Stimulated activated CD8-positive, alpha-beta memory T cell treated with anti-CD3 and anti-CD28 coated beads, Interleukin-2, amount 100 ng/mL, for 1 hour (primary cell): ENCODE measurements at places on chromosomes 12 and 14.

- no peak for DNase-seq
Observed at GRCh38 chr12:27488479-27488878, 35.5 kb upstream of the PPFIBP1 start.

- DNase-seq, result no peak
Observed at GRCh38 chr12:71300772-71301675, 138.6 kb upstream of the LGR5 start.

DNA sequence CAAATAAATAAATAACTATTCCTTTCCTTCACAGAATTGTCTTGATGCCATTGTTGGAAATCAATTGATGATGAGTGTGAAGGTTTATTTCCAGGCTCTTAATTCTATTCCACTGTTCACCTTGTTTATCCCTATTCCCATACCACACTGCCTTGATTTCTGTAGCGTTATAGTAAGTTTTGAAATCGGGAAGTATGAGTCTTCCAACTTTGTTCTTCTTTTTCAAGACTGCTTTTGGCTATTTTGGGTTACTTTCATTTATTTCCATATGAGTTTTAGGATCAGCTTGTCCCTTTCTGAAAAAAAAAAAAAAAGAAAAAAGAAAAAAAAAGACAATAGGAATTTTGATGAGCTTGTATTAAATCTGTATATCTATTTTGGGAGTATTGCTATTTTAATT, 9.3 kb upstream of the CDK2AP1 start:
- DNase-seq, result no peak

DNA sequence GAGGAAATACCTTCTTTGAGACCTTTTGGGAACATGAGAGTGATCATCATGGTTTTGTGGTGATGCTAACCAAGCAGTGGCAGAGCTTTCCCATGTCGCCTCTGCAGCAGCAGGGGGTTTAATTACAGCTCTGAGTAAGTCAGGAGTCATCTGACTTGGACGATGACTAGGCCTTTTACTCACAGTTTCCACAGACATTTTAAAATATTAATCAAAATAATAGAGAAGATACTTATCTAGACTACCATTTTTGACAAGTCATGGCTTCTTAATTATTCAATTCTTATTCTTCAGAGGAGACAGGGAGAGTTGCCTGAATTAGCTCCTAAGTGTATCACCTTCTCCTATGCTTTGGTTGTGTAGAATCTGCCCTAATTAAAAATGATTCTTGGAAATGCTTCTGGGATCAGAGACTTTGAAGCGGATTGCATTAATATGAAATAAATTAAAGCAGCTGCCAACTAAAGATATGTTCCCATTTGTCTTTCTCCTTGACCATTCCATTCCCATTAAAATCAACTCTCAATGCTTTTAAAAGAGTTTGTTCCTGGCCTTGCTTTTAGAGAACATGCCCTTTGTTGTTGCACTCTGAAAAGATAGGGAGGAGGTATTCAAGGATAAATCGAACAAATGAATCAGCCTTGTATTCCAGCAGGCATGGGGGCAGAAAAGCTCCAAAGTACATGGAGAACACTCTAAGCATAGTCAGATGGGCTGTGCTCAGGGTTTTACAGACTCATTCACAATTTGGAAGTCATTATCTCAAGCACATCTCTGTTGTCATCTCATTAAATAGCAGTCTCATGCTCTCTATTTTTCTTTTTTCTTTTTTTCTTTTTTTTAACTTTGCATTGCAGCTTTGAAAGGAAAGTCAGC, 7.7 kb upstream of the IFNG-AS1 start:
- no peak for DNase-seq

- no peak for DNase-seq
Observed at GRCh38 chr14:89457007-89457406, 40.0 kb upstream of the FOXN3 start.

GRCh38 chr14:102826161-102826560, 48.9 kb downstream of the TRAF3 start:
- no peak for DNase-seq

- no peak for DNase-seq
Observed at GRCh38 chr12:113019025-113019424, 37.5 kb upstream of the DTX1 start.
